Hepatic stellate cell (primary cell): ENCODE measurements at places on chromosomes 16 and 17.

- no peak for DNase-seq
Measured at GRCh38 chr17:76092526-76093413, 10.8 kb downstream of the EXOC7 start.

DNA sequence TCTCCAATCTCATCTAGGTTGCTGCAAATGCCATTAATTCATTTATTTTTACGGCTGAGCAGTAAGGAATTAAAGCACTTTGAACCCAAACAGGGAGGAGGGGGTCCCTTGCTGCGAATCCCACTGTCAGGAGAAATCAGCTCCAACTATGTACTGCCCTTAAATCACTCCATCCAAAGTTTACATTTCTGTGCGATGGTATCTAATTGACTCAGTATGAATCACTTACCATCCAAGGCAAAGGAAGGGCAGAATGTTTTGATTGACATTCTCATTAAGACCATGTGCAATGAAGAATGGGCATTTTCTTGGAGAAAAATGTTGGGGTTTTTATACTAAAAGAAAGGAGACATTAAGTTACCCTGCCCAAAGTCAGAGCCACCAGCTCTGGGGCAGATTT, 47.7 kb upstream of the XYLT1 start:
- peak; percentile 70 for DNase-seq

- peak; percentile 56 for DNase-seq
Measured at GRCh38 chr17:27980043-27980442, 62.4 kb upstream of the NLK start.

DNA sequence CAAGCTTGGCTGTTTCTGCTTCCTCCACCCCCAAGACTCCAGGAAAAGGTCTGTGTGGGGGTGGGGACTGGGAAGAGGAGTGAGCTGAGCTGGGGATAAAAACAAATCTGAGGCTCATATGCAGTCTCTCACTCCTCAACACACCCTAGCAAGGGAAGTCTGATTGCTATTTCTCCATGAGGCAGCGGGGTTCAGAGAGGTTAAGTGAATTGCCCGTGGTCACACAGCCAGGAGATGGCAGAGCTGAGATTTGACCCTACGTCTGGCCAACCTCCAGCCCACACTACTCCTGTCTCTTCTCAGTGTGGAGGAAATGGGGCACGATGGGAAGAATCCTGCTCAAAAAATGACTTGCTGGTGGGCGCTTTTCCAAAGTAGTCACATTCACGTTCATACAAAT, 4.8 kb upstream of the ABCC3 start:
- DNase-seq = no peak

DNA sequence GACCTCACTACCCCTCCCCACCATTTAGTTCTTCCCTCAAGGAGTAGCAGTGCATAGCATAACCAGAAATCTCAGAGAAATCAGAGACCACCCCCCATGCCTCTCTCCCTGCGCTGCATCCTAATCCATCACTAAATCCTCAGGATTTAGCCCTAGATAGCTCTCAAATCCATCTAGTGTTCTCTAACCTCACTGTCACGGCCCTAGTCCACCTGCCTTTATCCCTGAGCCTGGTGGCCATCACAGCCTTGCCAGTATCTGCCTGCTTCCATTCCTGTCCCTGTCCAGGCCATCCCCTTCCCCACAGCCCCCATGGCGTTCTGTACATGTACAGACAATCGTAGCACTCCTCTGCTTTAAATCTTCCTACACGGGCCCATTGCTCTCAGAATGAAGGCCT, 19.1 kb downstream of the CBLN1 start:
- DNase-seq = no peak

DNA sequence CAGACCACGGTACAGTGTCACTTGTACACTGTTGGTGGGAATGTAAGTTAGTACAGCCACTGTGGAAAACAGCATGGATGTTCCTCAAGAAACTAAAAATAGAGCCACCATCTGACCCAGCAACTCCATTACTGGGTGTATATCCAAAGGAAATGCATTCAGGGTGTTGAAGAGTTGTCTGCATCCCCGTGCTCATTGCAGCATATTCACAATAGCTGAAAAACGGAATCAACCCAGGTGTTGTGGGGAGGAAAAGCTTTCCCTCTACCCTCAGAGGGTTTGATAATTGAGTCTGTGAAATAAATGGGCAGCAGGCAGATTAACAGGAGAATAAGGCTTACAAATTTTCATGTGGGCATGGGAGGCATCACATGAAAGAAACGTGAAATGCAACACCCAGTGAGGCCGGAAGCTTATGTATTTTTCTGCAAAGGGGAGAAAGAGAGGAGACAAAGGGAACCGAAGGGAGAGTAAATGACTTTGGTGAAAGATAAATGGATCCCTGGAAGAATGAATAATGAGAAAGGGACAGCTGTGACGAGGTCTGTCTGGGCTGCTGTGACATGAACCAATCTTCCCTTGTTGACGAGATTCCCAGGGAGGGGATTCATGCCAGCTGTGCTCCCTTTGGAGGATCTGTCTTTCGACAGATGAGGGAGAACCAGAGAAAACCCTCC, 106.2 kb downstream of the KCNJ12 start:
- no peak for DNase-seq

DNA sequence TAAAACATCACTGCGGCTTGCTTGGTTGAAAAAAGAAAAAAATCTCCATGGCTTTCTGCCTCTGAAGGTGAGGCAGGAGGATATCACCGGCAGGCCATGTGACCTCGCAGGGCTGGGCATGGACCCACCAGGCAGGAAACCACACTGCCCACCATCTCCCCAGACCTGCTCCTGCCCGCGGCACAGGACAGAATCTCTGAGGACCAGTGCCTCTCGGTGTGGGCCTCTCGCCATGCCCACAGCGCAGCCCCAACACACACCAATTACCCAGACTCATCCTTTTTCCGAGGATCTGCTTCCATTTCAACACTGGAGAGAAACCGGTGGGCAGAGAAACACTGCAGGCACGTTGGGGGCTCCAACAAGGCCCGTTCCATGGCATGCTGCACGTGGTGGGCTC, 16.2 kb downstream of the DNASE1 start:
- no peak for DNase-seq

GRCh38 chr17:79045842-79046196, 21.9 kb downstream of the C1QTNF1 start:
- peak; percentile 84 for DNase-seq

DNA sequence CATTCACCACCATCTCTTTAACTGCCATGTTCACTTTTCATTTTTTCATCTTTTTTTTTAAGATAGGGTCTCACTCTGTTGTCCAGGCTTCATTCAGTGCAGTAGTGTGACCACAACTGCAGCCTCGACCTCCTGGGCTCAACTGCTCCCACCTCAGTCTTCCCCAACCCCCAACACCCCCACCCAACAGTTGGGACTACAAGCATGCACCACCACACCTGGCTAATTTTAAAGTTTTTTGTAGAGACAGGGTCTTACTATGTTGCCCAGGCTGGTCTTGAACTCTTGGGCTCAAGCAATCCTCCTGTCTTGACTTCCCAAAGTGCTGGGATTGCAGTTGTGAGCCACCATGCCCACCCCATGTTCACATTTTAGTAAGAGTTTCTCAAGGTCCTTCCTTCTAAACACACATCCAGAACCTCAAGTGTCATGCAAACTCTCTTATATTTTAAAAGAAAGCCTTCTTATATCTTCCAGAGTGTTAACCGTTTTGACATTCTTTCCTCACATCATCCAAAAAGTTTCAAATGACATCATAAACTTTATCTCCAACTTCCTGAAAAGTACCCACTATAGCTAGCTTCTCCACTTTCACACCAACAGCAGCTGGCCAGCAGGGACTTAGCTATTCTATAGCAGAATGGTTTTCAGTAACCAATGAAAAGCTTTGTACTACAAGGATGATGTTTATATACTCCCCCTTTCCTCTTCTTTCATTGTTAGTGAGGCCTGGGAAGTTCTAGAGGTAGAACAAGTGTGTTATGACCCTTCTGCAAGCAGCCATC, 49.3 kb downstream of the TRAF4 start:
- DNase-seq = no peak

- DNase-seq = peak; percentile 29
Measured at GRCh38 chr16:86033016-86033474, 134.1 kb downstream of the IRF8 start.

- DNase-seq = no peak
Measured at GRCh38 chr17:80519091-80519781, 25.4 kb upstream of the RPTOR start.

DNA sequence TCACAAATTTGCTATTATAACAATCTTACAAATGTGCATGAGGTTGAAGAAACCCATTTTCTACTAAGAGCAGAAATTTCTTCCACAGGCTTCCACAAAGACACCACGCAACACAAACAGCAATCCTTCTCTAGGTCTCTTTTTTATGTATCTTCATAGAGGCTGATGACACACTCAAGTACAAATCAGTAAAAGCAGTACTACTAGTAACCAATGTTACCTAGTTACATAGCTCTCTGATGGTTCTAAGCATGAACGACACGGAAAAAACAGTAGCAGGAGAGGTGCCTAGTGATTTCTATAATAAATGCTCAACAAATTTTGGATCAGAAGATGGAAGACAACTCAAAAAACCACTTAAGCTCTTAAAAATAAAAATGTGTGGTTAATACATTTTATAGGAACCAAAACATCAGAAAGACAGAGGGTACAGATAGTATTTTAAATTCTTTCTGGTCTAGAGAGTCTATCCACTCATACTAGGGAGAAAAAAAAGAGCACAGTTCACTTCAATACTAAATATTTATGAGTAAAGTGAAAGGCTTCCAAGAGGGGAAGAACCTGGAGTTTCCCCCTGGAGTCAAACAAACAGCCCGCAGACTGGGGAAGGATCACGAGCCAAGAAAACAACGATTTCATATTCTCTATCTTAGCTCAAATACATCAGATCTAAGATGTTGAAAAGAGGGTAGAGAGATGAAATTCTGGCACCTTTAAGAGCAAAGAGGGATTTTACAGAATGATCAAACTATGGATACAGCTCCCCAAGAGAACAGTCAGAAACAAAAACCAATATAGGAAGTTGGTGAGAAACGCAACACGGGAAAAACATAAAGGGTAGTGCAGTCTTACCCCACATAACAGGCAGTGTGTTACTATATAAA, 40.2 kb downstream of the SMG6 start:
- DNase-seq = no peak

DNA sequence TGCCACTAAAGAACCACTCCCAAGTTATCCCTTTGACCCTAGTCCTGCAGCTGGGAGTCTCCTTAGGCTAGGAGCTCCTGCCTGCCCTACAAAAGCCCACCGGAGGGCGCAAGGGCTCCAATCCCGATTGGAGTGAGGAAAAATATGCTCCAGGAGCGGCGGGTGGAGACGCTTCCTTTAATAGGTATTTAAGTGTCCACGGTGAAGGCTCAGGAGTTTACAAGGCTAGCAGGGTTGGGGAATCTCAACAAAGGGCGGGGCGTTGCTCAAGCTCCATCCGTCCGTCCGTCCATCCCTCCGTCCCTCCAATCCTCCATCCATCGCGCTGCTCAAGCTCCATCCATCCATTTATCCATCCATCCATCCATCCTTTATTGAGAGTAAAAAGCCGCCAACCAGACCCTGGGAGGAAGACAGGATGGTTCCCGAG, 556 bp upstream of the SPNS1 start:
- peak; percentile 74 for DNase-seq

DNA sequence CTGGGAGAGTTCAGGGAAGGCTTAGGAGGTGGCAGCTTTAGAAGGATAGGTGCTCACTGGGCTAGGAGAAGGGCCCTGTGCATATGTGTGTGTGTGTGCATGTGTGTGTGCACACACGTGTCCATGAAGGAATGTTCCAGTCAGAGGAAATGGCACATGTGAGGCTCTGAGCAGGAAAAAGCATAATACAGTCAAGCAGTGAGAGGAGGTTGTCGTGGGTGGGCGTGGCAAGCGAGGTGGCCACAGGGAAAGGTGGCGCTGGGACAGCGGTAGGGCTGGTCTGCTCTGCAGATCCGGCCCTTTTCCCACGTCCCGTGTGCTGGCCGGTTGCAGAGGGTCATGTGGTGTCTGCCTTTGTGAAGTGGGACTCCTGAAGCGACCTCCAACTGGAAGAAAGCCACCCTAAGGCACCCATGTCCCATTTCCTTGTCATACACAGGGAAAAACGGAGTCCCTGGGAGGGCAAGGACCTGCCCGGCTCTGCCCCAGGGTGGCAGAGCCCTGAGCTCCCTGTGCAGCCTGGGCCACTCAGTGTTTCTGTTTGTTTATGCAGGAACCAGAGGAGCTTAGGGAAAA, 40.1 kb downstream of the NT5M start:
- no peak for DNase-seq

DNA sequence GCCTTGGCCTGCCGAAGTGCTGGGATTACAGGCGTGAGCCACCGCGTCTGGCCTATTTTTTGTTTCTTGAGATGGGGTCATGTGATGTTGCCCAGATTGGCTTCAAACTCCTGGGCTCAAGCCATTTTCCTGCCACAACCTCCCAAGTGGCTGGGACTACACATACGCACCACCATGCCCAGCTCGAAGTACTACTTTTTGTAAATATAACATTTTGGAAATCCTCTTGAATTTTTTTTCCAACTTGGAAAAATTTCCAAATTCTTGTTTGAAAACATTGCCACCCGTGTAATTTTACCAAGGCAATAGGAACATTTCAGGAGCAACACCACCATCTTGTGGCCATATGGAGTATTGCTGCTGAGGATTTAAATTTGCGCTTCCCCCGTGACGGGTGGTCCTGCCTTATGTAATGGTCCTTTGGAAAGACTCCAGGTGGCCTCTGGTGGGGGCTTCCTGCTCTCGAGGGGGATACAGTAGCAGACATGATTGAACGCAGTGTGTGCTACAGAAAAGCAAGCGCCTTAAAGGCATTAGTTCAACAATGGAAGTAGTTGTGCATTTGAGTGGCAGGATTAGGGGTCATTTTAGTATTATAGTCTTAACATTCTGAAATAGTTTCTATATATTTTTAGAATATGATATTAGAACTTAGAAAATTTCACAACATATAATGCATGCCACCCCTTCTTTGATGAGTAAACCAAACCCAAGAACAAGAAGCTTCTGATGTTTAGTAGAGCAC, 8.0 kb downstream of the FLYWCH1 start:
- DNase-seq = peak; percentile 59

- DNase-seq = no peak
Measured at GRCh38 chr17:1552932-1553331, 9.7 kb downstream of the PITPNA start.

GRCh38 chr17:56919717-56920116, 5.9 kb upstream of the TRIM25 start:
- DNase-seq = no peak
